ENCODE measurements at places on chromosomes 12 and 14.

- H3K4me3 ChIP-seq, result no peak overlapping the region
- no peak overlapping the region for H3K27ac ChIP-seq
- peaks cover 17% of the 10 kb centered on the region for H3K36me3 ChIP-seq
- no peak for DNase-seq
Observed at GRCh38 chr12:57372233-57372632, 58.6 kb downstream of the R3HDM2 start.

DNA sequence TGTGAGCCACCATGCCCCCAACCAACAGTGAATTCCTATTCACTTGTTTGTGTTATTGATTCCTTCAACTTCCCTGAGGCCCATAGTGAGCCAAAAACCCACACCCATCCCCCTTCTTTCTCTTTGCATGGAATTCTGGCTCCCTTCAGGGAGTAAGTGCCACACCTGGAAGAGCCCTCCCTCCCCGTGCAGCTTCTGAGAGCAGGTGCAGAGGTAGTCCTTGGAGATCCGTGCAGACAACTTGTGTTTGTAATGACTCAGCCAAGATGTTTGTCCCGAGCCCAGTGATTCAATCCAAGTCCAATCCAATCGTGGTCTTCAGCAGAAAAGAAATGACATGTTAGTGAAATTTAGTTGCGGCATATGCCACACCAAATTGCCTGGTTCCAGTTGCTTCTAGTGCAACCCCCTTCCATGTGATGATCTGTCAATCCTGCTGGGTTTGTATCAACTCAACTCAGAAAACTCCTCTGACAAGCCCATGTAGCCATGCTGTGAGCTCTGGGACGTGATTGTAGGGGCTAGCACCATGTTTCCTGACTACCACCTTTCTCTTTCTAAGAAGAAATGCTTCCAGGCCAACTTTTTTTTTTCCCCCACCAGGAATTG is 27.5 kb downstream of the GPRC5A start:
- peaks cover 12% of the 10 kb centered on the region for H3K27me3 ChIP-seq
- no peak overlapping the region for H3K4me3 ChIP-seq
- peaks cover 7% of the 10 kb centered on the region for H3K4me1 ChIP-seq
- DNase-seq, result no peak
- no peak overlapping the region for H3K27ac ChIP-seq

DNA sequence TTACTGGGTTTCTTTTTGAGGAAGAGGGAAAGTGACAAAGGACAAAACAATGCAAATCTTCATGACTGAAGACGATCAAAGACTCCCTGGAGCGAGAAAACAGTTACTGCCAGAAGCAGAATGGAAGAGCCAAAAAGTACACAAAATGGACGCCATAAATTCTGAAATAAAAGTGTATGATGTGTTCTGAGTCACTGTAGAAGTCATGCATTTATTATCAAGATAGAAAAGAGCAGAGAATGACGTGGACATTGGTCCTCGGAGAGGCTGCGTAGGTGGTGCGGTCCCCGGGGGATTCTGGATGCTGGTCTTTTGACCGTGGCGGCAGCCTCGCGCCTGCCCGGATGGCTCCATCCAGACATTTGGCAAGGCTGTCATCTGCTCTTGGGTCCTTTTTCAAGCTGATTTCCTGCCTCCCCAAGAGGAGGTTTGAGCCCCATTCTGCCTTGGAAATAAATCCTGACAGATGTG is 52.8 kb downstream of the C14orf132 start:
- no peak overlapping the region for H3K4me3 ChIP-seq
- DNase-seq, result no peak
- H3K27me3 ChIP-seq, result no peaks in the 10 kb centered on the region
- no peaks in the 10 kb centered on the region for H3K36me3 ChIP-seq
- no peaks in the 10 kb centered on the region for H3K4me1 ChIP-seq
- no peak overlapping the region for H3K27ac ChIP-seq

- no peaks in the 10 kb centered on the region for H3K36me3 ChIP-seq
- H3K27ac ChIP-seq, result no peak overlapping the region
- DNase-seq, result no peak
- peaks cover 3% of the 10 kb centered on the region for H3K27me3 ChIP-seq
- no peak overlapping the region for H3K4me3 ChIP-seq
Observed at GRCh38 chr12:21697904-21698630, 40.4 kb upstream of the LDHB start.

GRCh38 chr12:14903386-14904098 is 17.9 kb upstream of the MGP start:
- H3K4me3 ChIP-seq, result no peak overlapping the region
- H3K27me3 ChIP-seq, result no peaks in the 10 kb centered on the region
- H3K4me1 ChIP-seq, result peaks cover 23% of the 10 kb centered on the region
- no peak for DNase-seq
- H3K36me3 ChIP-seq, result peaks cover 10% of the 10 kb centered on the region
- no peak overlapping the region for H3K27ac ChIP-seq

DNA sequence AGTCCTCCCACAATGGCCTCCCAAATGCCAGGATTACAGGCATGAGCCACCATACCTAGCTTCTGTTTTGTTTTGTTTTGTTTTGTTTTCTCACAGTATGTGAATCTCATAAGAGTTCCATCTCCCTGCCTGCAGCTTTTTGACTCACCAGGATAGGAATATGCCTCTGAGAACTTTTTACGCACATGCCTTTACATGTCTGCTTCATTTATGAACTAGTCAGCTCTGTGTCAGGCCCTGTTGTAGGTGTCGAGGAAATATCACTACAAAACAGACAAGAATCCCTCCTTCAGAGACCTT is 89.0 kb downstream of the BORCS5 start:
- peaks cover 6% of the 10 kb centered on the region for H3K36me3 ChIP-seq
- H3K4me1 ChIP-seq, result peaks cover 41% of the 10 kb centered on the region
- no peak overlapping the region for H3K27ac ChIP-seq
- no peak for DNase-seq
- H3K4me3 ChIP-seq, result no peak overlapping the region

All from activated CD8-positive, alpha-beta T cell treated with anti-CD3 and anti-CD28 coated beads for 36 hours (primary cell).